Stimulated activated CD8-positive, alpha-beta memory T cell treated with anti-CD3 and anti-CD28 coated beads, Interleukin-4, amount 100 ng/mL, for 4 hours (primary cell): ENCODE measurements at places on chromosomes 1 and 21.

- DNase-seq, result no peak
These were observed 2.8 kb upstream of the SLC2A1 start for GRCh38 chr1:42961312-42962091.

DNA sequence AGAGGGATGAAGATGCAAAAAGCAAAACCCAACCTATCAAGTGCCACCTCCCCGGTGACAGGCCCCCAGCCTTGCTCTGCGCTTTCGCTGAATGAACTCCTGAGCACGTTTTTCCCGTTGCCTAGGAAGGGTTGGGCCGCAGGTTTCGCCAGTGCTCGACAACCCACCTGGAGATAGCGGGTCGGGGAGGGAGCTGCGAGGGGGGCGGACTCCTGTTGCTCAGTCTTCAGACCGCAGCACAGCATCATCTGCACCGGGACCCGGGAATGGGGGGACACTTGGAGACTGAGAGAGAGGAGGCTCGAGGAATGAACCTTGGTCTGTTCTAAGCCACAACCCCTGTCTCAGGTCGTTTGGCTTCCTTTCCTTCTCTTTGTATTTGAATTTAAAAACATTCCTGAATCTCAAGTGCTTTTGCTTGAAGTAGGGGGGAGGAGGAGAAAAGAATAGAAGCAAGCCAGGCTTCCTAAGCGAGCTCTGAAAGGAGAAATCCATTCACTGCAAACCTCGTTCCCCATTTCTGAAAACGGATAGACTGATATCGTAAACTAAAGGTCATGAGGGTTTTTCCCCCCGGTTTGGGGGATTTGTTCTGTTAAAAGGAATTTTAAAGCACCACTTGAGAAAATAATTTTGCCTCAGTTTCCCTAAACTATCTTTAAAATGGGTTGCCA is 1.2 kb downstream of the AK5 start:
- DNase-seq, result no peak

- no peak for DNase-seq
These were observed 65.7 kb upstream of the APP start for GRCh38 chr21:26236281-26236680.

DNA sequence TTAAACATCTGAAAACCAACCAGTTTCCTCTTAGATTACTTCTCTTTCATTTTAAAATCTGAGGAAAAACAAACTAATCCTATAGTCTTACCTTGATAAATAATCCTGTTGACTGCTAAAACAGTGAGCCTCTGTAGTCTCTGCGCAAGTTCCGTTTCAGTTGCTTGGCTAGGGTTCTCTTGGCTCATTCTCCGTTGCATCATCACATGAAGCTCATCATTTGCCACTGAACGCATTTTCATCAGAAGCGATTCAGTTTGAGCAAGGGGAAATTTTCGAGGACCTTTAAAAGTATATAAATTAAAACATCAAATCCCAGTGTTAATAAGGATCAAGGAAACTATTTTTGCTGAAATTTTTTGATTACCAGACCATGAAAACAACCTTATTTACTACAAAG is 96.7 kb upstream of the GNG4 start:
- DNase-seq, result no peak

- DNase-seq, result no peak
These were observed 98.0 kb upstream of the HP1BP3 start for GRCh38 chr1:20885121-20885520.

GRCh38 chr1:8563944-8564537 is 246.1 kb downstream of the SLC45A1 start:
- no peak for DNase-seq

DNA sequence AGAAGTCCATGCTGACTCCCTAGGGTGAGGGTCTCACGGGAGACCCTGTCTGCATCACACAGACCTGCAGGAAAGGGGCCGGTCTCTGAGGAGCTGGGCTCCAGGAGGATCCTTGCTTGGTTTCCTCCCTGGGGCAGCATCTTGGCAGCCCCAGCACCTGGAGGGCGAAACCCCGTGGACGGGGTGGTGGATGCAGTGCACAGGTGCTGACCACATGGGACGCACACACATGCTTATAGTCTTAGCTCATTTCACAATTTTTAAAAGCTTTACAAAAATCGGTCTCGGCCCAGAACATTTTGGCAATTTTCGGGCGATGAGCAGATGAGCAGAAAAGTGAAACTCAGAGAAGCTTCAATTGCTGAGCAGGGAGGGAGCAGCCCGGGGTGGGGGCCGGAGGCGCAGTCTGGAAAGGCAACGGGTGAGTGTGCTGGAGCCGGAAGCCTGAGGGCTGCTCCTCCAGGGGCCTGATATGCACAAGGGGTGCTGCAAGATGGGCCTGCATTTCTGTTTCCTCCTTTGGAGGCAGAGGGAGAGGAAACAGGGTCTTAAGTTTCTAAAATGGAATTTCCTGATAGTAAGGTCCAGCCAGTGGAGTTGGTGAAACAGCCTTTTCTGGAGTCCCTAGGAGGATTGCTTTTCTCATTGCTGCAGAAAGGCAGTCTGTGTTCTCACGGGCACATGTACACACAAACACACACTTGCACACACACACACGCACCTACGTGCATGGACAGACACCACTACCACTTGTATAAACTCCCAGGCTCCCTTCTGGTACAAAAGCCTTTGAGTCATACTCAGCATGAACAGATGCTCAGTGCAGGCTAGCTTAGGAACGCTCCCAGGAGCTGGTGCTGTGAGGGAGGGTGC is 60.6 kb downstream of the SCCPDH start:
- DNase-seq, result no peak

GRCh38 chr1:93813076-93813475 is 65.9 kb downstream of the DNTTIP2 start:
- DNase-seq, result no peak

DNA sequence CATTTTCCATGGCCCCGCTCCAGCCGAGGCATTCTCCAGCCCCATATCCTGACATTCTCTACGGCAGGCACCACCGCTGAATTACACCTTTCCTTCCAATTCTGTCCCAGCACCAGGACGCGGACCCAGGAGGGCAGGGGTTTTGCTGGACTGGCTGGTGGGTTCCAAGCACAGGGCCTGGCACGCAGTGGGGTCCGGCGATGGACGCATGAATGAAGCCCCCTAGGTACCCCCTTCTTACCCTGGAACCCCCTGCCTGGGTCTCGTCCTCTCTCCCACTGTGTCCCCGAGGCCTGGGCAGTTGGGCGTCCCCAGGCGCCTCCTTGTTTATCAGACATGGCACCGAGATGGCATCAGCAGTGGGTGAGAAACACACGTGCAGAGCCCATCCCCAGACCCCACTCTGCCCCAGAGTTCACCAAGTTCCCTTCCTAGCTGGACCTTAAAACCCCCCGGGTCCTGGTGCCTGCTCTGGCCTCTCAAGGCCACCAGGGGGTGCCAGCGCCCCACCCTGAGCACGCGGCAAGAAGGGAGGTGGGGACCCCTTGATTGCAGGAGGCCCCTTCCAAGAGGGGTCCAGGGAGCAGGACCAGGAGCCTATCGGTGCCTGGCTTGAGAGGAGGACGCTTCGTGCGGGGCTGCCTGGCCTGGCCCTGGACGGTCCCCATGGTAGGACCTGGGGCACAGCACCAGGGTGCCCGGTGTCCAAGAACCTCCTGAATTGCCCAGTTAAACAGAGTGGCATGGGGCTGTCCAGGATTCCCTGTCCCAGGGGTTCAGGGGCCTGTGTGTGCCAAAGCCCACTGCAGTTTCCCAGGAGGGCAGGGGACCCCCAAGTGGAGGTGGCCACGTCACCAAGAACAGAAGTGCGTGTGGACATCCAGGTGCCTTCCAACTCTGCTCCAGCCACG is 46.1 kb downstream of the MEGF6 start:
- no peak for DNase-seq

DNA sequence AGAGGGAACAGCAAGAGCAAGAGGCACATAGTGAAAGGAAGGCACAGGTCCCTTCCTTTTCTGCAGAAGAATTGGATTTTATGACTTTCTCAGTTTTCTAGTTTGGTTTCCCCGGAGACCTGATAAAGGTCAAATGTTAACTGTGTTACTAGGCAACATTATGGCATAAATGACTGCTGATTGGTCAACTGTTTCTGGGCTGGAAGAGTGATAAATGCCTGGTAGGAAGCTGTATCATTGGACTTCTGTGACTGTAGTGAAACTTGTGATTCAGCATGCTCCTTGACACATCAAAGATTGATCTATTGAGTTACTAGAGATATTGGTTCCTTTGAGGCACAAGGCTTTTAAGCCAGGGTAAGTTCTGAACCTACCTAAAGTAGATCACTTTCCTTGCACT is 55.7 kb downstream of the LRRC8C start:
- no peak for DNase-seq

DNA sequence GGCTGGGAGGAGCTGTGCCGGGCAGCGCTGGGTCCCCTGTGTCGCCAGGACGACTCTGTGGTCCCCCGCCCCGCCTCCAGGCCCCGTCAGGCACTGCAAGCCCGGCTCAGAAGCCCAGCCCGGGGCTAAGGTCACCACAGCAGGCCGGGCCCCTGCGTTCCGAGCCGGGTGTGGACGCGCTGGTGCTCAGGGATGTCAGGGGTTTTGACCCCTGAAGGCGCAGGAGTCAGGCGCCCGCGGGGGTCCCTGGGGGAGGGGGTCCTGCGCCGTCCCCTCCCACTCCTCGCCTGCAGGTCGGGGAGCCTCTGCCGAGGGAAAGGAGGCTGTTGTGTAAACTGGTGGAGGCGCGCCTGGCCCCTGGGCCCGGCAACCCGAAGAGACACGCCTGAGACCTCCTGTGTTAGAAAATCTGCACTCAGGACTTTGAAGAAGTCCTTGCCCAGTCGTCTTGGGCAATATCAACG is 23.7 kb upstream of the TMEM54 start:
- DNase-seq, result no peak

DNA sequence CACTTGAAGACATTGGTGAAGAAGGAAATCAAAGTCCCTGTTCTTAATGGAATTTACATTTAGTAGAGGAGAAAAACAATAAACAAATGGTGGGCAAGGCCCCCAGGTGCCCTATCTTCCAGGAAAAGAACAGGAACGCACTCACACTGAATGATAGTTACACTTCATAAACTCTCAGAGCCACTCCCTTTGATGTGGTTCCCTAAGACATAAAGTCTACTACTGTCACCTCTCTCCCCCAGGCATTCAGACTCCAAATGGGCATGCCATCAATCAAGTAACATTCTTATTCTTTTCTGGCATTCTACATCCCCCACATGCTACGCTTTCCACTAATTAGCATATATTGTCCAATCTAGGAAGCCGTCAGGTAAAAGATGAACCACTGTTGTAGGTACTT is 36.6 kb upstream of the PIGC start:
- no peak for DNase-seq

GRCh38 chr21:38395581-38395980 is 102.7 kb downstream of the ERG start:
- no peak for DNase-seq
